ENCODE measurements at places on chromosomes 3 and 15. TPM values are rescaled to one million over a fixed set of nuclear protein-coding genes. Genes with fewer than 3 reads are reported as not detected.
A peak's percentile ranks its signal among the peaks of the same experiment; 100 is the strongest.

Gene SHQ1
- 36.7 TPM for total RNA-seq

DNA sequence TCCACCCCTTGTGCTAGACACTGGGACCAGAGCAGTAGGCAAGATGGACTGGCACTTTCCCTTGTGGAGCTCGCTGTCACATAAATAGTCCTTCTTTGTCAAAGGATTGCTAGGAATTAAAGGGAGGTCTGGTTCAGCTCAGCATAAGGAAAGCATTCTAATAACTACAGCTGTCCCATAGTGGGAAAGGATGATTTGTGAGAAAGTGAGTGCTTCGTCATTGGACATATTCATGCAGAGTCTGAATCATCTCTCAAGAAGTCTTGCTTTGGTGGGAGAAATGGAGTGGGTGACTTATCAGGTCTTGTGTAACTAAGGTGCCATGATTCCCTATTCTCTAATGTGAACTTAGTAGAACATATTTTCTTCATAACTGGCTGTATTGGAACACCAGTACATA lies 14.7 kb downstream of the PPARG start:
- peak; percentile 5 for DNase-seq

- no peak for DNase-seq
Measured at GRCh38 chr3:46871222-46871621, 6.3 kb upstream of the PTH1R start.

DNA sequence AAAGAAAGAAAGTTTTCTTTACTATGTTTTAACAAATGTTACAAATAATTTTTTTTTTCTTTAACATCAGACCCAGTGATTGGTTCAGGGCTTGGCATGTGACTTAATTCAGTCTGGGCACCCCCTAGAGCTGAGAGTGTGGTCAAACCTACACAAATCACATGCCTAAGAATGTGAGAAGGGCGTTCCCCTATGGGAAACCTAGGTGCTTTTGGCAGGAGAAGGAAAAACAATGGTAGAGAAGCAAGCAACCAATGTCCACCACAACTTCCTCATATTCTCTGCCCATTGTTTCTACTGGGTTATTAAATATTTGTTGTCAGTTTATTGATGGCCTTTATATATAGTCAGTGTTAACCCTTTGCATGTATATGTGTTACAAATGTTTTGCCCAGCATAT lies 21.4 kb upstream of the PIAS1 start:
- no peak for DNase-seq

DNA sequence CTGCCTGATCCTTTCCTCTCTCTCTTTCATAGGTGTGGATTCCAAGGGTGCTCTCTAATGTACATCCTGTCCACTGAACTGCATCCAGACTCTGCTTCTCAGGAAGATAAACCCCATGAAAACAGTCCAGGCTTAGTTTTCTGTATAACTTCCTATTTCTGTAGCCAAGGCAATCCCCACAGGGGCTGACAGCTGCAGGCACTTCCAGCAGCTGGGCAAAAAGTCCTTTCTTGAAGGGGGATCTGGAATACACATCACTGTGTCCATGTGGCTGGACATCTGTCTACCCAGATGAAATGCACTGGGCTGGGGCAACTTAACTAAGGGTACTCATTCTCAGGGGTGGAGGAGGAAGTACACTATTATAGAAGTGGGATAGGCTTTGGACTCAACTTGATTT lies 72.2 kb downstream of the NR1D2 start:
- no peak for DNase-seq

DNA sequence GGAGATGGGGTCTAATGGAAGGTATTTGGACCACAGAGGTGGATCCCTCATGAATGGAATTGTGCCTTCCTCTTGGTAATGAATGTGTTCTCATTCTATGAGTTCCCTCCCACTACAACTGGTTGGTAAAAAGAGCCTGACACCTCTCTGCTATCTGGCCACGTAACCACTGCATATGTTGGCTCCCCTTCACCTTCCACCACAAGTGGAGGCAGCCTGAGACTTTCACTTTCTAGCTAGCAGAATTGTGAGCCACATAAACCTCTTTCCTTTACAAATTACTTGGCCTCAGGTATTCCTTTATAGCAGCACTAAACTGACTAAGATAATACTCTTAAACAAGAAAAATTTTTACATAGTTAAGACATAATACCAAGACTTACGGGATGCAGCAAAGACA lies 155.3 kb downstream of the NR1I2 start:
- DNase-seq = peak; percentile 59

- DNase-seq = no peak
Measured at GRCh38 chr15:71758711-71759110, 51.6 kb upstream of the NR2E3 start.

DNA sequence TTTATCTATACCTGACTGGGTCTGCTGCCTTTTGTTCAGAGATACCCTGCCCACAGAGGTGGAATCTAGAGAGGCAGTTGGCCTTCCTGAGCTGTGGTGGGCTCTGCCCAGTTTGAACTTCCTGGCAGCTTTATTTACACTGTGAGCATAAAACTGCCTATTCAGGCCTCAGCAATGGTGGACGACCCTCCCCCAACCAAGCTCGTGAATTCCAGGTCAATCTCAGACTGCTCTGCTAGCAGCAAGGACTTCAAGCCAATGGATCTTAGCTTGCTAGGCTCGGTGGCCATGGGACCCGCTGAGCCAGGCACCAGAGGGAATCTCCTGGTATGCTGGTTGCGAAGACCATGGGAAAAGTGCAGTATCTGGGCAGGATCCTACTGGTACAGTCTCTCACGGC lies 270.2 kb downstream of the CADM2 start:
- no peak for DNase-seq

- DNase-seq = no peak
Measured at GRCh38 chr15:58264053-58264971, 126.1 kb downstream of the AQP9 start.

DNA sequence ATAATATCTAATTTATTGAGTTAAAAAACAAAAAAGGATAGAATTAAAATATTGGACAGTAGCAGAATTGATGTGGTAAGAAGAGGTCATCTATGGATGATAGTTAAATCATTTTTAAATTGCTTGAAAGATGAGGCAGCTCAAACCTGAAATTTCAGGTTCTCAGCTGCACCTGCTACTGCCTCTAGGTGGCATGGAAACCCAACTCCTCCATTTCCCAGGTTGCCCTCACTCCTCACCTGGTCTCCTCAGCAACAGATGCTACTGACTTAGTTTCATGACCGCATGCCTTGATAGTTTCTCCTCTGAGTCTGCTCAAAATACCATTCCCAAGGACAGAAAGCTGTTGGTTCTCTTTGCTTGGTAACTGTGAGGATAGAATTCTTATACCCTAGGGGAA lies 148.1 kb downstream of the ABHD5 start:
- DNase-seq = no peak

DNA sequence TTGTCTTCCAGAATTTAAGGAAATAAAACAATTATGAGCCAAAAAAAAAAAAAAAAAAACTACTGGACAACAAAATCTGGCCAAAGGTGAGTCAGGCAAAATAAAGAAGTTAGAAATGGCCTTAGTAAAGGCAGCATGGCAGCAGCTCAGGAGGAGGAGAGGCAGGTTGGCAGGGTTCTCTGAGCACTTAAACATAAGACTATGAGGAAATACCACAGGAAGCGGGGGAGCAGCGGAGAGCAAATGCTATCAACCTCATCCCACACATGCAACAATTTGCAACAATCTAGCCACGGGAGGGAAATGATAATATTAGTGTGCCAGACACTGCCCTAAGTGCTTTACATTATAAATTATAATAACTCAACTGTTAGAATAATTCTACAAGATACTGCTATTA lies 247.3 kb upstream of the NSMCE3 start:
- DNase-seq = no peak

GRCh38 chr3:115562636-115563267 lies 60.6 kb upstream of the GAP43 start:
- DNase-seq = no peak

DNA sequence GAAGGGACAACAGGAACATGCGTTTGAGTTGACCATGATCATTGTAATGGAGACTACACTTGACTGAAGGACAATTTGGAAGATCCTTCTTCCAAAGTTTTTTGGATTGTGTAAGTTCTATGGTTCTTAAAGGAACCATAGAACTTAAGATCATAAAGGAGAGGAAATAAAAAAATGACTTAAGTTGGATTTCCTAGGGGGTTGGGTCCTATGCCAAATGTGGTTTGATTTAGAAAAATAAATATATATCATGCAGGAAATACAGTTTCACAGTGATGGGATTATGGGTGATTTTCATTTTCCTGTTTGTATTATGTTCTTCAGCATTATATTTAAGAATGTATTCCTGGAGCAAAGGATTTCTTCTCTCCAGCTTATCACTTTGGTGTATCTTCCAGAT lies 305.5 kb upstream of the DPH6 start:
- no peak for DNase-seq

- DNase-seq = peak; percentile 71
Measured at GRCh38 chr15:88894819-88895767, at the start of gene HAPLN3. Gene HAPLN3 (minus strand): TSS chr15:88895544. CDS start chr15:88887298, 8,246 bp downstream.

Data from natural killer cell (primary cell).